ENCODE measurements at places on chromosomes 1 and 21.

DNA sequence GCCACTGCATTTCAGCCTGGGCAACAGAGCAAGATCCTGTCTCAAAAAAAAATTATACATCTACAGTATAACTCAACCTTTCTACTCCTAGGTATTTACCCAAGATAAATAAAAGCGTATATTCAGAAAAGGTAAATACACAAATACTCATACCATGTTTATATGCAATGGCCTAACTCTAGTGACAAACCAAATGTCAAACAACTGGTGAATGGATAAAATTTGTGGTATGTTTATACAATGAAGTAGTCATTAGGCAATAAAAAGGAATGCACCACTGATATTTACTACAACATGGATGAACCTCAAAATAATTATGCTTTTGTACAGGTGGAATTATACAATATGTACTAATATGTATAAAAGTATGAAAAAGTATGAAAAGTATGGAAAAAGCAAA, 174.2 kb upstream of the GORAB start:
- no peak for DNase-seq

- DNase-seq = no peak
Measured at GRCh38 chr1:243693800-243694199, 156.2 kb downstream of the AKT3 start.

DNA sequence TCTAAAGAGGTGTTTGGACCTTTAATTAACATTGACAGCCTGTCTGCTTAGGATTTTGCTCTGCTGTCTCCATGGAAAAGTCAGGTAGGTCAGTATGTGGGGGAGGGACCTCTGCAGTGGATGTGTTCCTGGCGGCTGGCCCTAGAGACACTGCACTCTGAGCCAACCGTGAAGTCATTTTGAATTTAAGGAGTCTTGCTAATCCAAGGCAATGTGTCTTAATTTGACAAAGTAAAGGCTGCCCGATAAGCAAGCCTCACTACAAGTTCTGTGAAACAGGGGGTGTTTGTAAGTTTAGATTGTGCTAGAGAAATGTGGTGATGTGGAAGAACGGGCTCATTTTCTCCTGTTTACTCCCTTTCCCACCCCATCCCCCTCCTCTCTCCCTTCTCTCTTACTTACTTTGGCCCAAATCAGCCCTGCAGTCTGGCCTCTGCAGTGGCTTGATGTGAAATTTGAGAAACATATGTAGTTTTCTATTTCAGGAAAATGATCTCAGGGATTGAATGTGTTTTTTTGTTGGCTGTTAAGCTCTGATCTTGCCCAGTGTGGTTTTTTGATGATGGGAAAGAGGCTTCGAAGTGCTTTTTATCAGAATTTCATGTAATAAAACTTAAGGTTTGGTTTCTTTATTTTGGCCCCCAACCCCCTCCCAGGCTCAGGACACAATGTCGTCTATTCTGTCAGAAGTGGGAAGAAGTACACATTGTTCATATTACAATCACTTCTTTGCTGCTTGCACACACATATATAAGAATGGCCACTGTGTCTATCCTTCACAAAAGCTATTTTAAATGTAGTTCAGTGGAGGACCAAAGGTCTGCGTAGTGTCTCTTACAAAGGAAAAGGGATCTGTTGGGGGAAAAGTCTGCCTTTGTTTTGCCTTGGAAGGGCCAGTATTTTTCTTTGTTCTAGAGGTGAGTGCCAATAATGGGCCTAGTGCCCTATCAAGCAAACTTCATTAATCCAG, 96.6 kb downstream of the FGGY start:
- DNase-seq = no peak

GRCh38 chr1:30741239-30741894, 16.2 kb downstream of the LAPTM5 start:
- no peak for DNase-seq

GRCh38 chr1:46761740-46762139, 37.1 kb upstream of the CYP4B1 start:
- no peak for DNase-seq

DNA sequence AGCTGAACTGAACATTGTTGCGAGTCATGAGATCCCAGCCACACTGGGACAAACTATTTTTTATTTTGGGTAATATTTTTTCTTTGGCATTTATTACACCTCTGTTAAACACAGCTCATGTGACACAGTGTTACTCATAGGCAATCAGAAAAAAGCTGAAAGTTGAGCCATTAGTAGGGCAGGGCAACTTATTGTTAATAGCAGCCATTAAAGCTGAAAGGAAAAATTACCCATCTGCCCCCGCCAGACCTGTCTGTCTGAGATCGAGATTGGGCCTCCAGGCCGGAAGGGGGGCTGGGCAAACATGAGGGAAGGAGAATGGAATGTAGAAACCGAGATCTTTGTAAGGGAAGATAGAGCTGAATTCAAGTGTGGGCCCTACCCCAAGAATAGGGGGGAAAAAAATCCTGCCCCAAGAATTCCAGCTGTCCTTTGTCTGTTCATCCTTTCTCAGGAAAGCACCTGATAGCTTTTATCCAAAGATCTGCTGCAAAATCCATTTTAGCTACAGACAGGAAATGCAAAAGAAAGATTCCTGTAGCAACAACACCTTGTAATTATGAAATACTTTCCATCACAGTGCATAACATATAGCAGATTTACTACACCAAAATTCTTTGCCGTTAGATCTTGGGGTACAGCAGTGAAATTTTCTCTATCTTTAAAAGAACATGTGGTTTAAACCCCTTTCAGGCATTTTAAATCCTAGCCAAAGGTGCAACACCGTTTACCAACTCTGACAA, 212.8 kb downstream of the PBX1 start:
- DNase-seq = no peak

Data from GM13977 (cell line).